ENCODE measurements at places on chromosomes 4 and X. TPM values are rescaled to one million over a fixed set of nuclear protein-coding genes. Genes with fewer than 3 reads are reported as not detected.

GRCh38 chrX:51404445-51404844 is 71.8 kb downstream of the NUDT10 start:
- DNase-seq: no peak

- no peak for DNase-seq
Observed at GRCh38 chr4:38678078-38678477, 14.1 kb downstream of the KLF3 start.

GRCh38 chrX:45749375-45749774 is 548.7 kb upstream of the DIPK2B start:
- no peak for DNase-seq

Gene BEND4
- total RNA-seq: 0.03 TPM

GRCh38 chrX:1358793-1359476 is 22.4 kb downstream of the IL3RA start:
- no peak for DNase-seq

GRCh38 chr4:89023140-89023539 is 33.8 kb downstream of the FAM13A start:
- DNase-seq: no peak

DNA sequence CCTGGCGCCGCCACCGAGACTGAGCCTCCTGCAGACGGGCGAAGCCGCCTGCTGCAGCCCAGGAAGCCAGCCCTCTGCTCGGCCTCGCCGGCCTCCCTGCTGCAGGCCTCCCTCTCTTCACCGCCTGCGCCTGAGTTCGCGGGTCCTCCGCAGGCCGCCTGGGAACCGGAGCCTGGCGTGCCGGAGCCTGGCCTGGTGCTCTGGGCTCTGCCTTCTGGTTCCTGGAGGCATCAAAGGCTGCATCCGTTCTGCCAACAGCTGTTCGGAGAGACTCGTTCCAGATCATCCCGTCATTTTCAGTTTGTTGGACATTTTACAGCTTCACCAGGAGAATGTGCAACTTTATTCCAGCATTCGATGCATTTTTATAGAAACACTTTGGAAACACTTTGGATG is 178.0 kb downstream of the DCLK2 start:
- DNase-seq: no peak

- no peak for DNase-seq
Observed at GRCh38 chr4:165053645-165054044, at the start of gene TRIM75. TRIM75 (plus strand) TSS chr4:165053866; CDS start chr4:165059148, 5,282 bp downstream.

- DNase-seq: no peak
Observed at GRCh38 chr4:159062381-159062780, 40.5 kb upstream of the RAPGEF2 start.

Gene CLCN5
- total RNA-seq: 23.6 TPM
